Activated CD4-positive, alpha-beta T cell treated with anti-CD3 and anti-CD28 coated beads, Interleukin-2, amount 50 U/mL, for 4 hours (primary cell): ENCODE measurements at places on chromosomes 4 and X.

- no peak for DNase-seq
Measured at GRCh38 chrX:23434356-23434884, 99.8 kb downstream of the PTCHD1 start.

- DNase-seq, result no peak
Measured at GRCh38 chr4:19850909-19851308, 400.8 kb upstream of the SLIT2 start.

GRCh38 chr4:113243312-113243711 lies 193.9 kb downstream of the ANK2 start:
- no peak for DNase-seq

GRCh38 chr4:126071346-126072333 lies 756.9 kb downstream of the FAT4 start:
- DNase-seq, result no peak

- no peak for DNase-seq
Measured at GRCh38 chr4:566035-566434, 10.1 kb downstream of the TMEM271 start.

- DNase-seq, result no peak
Measured at GRCh38 chr4:78667764-78668163, 108.4 kb upstream of the BMP2K start.

GRCh38 chr4:18846313-18846712 lies 824.8 kb upstream of the LCORL start:
- no peak for DNase-seq

DNA sequence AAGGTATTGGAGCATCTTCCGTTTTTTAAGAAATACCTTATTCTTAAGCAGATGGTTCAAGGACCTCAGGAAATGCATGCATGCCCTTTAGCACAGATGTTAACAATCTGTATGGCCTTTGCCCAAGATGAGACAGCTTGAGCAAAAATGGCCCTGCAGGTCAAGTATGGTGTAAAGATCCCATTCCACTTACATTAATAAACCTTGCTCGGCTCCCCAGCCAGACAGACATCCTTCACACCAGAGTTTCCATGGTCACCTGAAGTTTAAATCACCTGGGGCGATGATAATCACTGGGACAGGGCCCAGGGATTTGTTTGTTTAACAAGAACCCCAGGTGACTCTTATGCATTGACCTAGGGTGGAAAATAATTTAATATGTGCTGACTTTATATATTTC lies 287.0 kb upstream of the NOCT start:
- no peak for DNase-seq

GRCh38 chrX:107684956-107685385 lies 56.7 kb downstream of the PRPS1 start:
- DNase-seq, result no peak

DNA sequence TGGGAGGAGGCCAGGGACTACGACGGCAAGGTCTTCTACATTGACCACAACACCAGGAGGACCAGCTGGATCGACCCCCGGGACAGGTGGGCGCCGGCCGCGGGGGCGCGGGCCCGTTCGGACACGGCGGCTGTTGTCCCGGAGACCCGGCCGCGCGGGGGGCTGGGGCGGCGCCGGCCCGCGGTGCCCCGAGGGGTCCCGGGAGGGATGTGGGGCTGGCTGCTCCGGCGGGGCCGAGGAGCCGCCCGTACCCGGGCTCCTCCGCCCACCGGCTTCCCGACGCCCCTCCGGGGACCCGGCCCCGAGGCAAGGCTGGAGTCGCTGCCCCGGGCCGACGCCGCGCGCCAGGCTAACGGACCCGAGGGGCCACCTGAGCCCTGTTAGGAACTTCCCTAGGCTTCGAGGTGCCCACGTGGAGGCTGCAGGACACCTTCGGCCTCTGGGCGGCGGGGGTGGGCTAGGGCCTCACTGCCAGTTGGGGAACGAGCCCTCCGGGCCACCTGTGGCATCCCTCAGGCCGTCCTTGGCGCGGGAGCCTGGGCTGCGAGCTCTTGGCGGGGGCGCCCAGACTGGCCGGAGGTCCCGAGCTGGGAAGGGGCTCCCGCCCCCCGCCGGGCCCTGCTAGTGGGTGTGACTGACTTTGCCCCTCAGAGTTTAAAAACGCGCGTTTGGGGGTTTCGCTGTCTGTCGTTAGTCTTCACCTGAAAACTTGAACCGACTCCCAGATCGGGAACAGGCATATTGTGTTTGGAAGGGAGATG lies 660 bp downstream of the WWC2 start:
- DNase-seq, result no peak

DNA sequence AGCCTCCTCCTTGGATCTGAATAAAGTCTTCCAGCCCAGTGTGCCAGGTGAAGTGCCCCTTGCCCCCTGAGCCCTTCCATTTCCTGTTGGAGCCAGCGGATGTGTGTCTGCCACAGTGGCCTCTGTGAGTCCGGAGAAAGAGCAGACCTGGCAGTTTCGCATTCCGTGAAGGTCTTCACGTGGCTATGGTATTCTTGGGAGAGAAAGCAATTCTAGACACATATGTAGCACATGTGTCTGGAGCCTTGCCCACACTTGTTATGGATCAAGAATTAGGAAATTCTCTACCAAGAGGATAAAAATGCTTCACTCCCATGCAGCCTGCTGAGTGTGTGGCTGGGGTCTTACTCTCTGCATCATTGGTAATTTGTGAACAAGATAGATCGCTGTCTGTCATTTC lies 130.9 kb downstream of the REPS2 start:
- DNase-seq, result no peak

DNA sequence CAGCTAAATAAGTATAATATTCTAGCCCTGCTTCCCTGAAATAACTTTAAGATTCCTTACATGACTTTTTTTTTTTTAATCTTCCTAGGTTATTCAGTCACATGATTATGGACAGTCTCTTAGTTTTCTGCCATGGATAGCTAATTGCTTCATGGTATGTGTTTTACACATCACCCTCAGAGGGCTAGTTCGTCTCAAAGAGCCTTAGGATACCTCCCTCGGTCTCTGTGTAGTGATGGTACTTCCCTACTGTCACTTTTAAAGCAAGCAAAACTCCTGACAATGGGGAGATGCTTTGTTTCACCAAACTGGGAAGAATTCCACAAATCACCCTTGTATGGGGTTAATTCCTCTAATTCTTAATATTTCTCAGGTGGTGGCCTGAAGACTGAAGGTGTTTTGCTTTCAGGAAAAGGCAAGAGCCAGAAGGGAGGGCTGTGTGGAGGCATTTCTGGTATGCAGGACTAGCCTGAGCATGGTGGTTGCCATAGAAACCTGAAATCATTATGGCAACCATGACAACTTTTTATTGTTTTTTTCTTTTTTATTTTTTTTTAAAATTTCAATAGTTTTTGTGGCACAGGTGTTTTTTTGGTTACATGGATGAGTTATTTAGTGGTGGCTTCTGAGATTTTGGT lies 70.4 kb downstream of the BEX3 start:
- no peak for DNase-seq

DNA sequence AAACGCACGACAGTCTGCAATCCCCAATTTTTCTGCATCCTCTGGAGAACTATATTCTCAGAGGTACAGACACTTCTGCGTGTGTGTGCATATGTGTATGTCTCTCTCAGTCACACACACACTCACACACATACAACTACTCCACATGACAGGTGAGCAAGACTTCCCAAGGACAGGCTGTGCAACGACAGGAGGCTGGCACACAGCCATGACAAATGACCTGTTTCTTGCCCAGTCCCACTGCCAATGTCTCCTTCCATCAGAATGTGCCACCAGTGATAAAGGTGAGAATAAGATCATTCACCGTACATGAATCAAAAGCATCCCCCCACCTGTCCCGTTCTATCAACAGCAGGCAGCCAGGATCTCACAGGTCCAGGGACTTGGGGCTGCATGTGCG lies 52.4 kb downstream of the PPP2R2C start:
- DNase-seq, result no peak

DNA sequence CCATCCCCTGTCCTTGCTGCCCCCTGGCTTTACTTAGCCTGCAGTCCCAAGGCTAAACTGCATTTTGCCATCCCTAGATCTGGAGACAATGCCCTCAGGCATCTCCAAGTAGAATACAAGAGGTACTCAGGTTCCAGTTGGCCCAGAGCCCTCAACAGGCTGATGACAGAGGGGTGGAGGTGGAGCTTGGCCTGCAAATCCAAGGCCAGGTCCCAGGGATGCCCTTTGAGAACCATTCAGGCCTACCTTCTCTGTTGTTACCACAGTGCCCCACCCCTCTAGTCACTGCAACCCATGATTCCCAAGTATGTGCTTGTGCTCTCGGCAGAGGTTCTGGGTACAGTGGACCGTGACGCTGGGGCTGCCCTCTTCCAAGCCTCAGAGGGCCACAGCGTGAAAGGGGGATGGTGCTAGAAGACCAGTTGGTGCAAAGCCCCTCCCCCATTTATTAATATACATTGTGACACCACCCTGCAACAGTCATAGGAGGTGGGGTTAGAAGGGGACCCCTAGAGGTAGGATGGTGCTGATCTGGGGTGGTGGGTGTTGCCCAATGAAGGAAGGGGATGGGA lies 6.4 kb upstream of the UBA1 start:
- DNase-seq, result no peak
